NCI-H1092 (cell line): ENCODE measurements at places on chromosomes 11 and 22.

DNA sequence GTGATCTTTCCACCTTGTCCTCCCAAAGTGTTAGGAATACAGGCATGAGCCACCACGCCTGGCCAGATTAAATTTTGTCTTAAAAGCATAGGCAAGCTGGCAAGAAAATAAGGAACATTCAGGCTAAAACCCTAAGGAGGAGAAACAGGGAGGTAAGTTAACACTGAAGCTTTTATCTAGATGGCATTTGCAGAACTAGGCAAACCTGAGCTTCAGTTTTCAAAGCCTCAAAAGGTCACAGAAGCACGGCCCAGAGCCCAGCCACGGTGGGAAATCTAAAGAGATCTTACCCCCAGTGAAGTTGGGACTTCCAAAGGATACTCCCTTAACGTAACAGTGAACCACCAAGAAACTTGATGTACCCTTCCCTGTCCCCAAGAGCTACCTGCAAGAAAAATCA, 28.4 kb downstream of the PC start:
- DNase-seq = no peak

GRCh38 chr11:130383344-130384211, 44.8 kb downstream of the ADAMTS8 start:
- DNase-seq = peak; percentile 7

DNA sequence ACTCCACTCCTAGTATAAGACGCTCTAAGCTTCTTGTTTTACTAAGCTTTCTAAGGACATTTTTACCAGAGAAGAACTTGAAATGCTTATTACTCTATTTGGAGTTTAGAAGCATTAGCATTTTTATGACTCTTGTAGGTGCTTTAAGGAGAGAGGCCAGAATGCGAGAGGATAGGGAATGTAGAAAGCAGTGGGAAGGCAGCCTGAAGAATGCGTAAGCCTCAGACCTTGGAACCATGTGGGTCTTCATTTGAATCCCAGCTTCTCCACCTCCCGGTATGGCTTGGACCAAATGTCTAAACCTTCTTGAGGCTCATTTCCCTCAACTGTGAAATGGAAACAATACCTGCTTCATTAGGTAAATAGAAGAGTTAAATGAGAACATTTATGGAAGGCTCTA, 60.0 kb upstream of the AMOTL1 start:
- no peak for DNase-seq

DNA sequence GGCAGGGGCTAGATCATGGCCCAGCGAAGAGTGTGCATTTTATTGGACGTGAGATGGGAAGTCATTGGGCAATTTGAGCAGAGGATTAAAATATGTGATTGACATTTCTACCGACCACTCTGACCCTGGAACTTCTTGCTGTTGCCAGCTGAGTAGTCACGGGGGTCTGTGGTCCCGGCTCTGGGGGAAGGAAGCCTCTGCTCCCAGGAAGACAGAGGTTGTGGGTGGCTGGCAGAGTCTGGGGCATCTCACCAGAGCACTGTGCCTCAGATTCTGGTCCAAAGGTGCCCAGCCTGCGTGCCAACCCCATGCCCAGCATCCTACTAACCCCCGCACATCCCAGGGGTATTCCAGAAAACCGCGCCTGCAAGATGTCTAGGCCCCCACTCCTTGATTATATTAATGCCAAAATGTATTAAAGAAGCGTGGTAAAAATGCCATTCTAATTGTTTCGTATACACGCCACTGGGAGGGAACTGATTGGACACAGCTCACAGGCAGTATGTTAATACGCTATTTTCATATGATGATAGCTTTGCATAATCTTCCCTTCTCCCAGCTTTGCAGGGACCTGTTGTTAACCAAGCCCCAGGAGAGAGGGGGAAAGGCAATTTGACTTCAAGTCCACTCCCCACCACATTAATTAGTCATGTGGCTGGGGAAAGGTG, 25.3 kb upstream of the LMO1 start:
- no peak for DNase-seq

GRCh38 chr11:132073787-132074186, 703.4 kb downstream of the NTM start:
- no peak for DNase-seq

GRCh38 chr11:6224421-6224820, 10.0 kb downstream of the FHIP1B start:
- no peak for DNase-seq

- no peak for DNase-seq
Observed at GRCh38 chr11:128095466-128095981, 491.8 kb downstream of the ETS1 start.

- DNase-seq = no peak
Observed at GRCh38 chr11:69691463-69691862, 12.4 kb downstream of the FGF19 start.

- DNase-seq = no peak
Observed at GRCh38 chr11:44760477-44760872, 33.7 kb downstream of the TSPAN18 start.

DNA sequence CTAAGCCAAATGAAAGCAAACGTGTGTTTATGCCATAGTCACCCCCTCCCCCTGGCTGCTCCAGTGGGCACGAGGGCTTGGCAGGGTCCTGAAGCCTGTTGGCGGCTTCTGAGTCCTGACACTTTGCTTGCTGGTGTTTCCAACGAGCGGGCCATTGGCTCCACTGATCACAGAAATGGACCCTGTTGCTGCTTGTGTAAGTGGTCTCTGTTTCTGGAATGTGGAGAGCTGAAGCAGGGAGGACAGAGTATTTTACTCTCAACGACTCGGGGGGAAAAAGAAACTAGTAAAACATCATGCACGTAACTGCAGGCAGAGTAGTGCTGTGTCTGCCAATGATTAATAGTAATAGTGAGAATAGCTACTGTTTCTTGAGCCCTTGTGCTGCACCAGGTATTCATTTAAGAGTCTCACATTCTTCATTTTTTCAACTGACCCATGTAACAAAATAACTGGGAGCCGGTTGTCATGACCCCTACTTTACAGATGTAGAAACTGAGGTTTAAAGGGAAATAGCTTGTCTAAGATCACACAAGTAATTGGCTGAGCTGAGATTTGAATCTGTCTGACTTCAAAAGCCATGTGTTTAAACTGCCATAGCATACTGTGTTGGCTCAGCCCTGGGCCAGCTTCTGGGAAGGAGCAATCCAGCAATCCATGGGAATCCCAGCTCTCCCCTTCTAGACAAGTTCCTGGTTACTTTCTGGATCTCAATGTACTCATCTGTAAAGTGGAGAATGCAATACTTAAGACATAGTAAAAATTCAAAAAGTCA, 526.7 kb downstream of the INSC start:
- DNase-seq = peak; percentile 18

DNA sequence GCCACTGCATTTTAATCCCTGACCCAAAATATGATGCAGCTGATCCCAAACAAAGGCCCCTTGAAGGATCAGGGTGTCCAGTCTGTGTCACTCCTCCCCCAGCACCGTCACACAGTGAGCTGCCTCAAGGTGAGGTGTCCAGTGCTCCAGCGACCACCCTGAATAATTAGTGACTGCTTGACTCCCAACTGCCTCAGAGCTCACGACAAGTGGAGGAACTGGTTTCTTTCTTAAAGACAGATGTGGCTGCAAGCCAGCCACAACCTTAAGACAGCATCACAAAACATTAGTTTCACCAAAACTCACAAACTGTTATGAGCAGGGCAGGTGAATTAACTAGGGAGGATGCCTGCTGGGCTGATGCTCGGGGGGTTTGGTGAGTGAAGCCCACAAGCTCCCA, 74.6 kb downstream of the PIWIL3 start:
- no peak for DNase-seq

- no peak for DNase-seq
Observed at GRCh38 chr11:101803651-101804050, 111.2 kb upstream of the CEP126 start.

GRCh38 chr22:39900306-39901227, at the start of gene GRAP2:
Gene GRAP2, plus strand, starts transcription at chr22:39901084. Its CDS starts 46,023 bp downstream, at chr22:39947107.
- DNase-seq = no peak

GRCh38 chr22:47035425-47035881, 273.0 kb downstream of the TBC1D22A start:
- DNase-seq = no peak

DNA sequence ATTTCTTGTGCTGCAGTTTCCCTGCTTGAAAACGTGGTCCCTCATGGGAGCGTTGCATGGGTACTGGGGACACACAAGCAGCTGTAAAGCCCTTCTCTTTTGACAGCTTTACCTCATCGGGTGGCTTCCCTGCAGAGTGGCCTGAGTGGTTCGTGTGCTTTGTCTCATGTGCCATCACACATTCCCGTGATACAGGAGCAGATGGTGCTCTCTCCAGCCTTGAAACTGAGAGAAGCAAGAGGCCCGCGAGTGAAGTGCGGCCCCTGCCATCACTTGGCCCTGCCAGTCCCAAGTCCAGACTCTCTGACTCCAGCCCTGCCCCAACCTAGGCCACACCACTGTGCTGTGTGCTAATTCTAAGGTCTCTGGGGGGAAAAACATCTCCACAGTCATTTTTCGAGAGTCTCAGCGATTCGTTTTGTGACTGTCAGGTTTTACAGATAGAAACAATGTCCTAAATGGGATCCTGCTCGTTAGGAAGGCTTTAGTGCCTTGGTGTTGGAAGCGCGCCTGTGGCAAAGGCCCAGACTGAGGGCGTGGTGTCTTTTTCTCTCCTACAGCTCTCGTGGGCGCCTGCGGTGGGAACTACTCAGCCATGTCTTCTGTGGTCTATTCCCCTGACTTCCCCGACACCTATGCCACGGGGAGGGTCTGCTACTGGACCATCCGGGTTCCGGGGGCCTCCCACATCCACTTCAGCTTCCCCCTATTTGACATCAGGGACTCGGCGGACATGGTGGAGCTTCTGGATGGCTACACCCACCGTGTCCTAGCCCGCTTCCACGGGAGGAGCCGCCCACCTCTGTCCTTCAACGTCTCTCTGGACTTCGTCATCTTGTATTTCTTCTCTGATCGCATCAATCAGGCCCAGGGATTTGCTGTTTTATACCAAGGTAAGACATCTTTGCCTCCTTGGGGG, 64.2 kb downstream of the KREMEN1 start:
- DNase-seq = peak; percentile 46

DNA sequence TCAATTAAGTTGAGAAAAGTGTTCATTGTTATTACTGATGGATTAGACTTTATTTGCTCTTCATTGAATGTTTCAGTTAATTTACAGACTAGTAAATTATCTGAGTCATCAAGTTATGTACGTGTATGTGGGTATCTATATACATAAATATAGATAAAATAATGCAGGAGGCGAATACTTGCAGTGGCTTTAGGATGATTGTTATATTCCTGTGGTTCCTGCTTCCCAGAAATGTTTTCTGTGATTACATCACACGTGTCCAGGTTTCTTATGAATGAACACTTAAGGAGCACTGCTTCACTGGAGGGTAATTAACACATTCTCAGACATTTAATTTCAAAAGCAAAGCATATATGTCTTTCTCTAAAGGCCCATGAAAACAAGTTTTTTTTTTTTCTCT, 28.4 kb downstream of the YAP1 start:
- DNase-seq = no peak

- no peak for DNase-seq
Observed at GRCh38 chr11:119479685-119480275, 56.8 kb upstream of the THY1 start.

GRCh38 chr22:32880505-32880892, 79.0 kb downstream of the TIMP3 start:
- no peak for DNase-seq

DNA sequence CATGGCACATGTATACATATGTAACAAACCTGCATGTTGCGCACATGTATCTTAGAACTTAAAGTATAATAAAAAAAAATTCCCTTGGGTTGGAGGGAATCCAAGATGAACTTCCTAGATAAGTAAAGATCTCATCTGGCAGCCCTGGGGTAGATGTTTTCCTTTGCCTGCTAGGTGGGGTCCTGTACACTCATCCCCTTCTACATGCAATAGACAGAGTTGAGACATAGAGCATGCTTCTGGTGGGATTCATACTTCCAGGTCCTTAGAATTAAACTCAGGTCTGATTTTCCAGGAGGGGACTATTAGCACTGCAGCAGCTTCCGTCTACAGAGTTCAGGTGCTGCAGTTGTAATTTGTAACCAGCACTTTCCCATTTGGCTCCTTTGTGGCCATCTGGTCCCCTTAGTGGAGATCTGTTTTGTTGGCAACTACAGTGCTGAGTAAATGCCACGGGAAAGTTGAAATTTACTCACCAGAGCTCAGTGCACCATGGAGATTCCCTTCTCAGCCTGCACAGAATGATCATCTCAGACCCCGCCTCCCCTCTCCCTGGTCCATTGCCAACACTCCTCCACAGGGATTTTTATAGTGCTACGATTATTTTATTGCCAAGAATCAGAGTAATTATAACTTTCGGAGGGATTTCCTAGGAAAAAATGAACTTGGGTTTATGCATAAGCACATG, 220.1 kb upstream of the E2F8 start:
- DNase-seq = no peak

GRCh38 chr22:41512421-41513194, 31.7 kb downstream of the POLR3H start:
- no peak for DNase-seq

DNA sequence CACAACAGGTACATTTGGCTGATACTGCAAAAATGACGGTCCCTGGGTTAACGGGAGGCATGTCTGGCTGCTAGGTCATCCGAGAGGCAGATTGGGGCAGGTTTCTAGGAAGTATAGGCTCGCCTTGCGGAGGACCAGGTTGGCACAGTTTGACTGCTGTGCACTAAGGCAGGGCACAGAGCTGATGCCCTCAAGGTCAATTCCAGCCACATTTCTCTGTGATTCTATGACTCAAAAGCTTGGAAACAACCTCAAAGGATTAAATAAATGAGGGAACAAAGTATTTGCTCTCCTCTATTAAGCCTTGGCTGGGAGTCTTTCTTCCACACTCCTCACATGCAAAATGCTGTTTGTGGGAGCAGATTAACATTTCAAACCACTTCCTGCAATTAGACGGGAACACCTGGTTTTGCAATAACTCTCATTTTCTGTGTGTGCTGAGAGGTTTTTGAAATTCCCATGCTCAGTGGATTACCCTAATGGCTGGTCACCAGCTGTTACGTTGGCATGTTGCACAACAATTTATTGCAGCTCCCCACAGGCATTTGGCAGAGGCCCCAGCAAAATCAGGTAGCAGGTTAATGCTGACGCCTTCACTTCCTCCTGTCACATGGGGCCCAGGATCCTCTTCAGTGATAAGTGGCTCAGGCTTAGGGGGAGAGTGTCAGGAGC, 61.0 kb upstream of the PLET1 start:
- peak; percentile 80 for DNase-seq
